ENCODE measurements at places on chromosomes 11 and 22.

DNA sequence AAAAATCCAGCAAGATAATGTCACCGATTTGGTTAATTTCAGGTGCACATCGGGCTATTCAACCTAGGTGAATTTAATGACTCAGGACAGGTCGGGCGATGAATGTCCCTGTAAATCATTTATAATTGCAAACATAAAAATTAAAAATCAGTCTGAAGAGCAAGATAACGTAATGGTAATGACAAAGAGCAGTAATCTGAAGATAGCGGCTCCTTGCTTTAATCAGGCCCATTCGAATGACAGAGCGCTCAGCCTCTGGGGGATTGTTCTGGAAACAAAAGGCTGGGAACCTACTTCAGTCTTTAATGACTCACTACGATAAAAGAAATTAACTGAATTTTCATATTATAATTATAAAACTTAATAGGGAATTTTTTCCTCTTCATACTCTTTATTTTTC, 61.3 kb downstream of the RCN1 start:
- DNase-seq = no peak

DNA sequence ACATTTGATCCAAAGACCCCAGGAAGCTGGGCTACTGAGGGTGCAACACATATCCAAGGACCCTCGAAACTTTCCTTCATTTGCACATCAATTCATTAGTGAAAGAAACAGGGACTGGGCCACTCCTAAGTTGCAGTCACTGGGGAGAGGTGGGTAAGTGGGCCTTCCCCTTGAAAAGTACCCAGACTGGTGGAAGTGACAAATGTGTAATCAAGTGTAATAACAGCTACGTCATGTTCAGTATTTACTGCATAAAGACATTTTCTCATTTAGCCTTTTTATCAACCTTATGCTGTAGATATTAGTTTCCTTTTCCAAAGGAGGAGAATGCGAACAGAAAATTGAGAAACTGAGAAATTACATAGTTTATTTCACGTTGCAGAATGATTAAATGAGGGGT, 101.9 kb upstream of the OLFML1 start:
- DNase-seq = no peak

- DNase-seq = no peak
These were observed 3.4 kb downstream of the OLFML1 start for GRCh38 chr11:7488681-7489080.

DNA sequence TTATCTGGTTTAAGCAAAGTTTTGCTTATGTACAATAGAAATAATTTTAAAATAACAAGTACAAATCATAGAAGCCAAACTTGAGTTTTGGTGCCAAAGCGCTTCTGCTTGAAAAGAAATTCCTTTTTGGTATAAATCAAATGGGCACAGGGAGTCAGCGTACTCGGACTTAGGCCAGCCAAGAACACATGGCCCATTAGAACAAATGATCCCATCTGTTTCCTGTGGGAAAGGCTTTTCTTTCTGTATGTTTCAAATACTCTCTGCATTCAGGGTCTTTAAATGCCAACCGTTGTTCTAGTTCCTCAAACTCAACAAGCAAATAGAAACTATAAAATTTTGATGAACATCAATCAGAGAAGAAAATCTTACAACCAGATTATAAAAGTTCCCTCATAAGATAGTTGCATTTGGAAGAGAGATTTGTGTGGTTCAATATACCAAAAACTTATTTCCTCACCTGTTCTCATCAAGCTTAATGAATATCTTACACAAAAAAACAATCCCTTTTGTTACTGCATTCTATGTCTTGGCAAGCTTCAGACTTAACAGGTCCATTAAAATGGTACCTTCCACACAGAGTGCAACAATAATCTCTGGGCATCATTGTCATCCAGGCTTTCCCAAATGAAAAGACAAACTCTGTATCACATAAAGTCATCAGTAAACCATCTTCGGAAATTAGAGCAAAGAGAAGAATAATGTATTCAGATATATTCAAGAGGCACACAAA, 739.8 kb upstream of the API5 start:
- no peak for DNase-seq

DNA sequence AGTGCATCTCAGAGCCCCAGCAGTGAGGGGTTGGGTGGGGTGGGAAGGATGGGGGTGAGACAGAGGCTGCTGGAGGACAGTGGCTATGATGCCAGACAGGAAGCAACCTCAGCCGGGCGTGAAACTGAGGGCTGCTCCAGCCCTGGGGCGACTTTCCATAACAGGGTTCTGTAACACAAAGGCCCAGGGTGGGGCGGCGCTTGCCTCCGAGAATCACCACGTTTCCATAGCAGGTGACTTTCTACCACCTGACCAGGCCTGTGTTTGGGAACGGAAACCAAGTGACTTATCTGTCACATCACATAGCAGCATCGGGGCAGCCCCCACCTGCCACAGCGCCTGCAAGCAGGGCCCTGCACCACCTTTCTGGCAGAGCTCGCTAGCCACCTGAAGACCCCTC, 85.8 kb downstream of the TRMU start:
- DNase-seq = peak; percentile 18

All from stimulated activated CD4-positive, alpha-beta T cell treated with anti-CD3 and anti-CD28 coated beads, Interleukin-15, amount 100 ng/mL, for 24 hours (primary cell).